ENCODE measurements at places on chromosomes 4 and X.

DNA sequence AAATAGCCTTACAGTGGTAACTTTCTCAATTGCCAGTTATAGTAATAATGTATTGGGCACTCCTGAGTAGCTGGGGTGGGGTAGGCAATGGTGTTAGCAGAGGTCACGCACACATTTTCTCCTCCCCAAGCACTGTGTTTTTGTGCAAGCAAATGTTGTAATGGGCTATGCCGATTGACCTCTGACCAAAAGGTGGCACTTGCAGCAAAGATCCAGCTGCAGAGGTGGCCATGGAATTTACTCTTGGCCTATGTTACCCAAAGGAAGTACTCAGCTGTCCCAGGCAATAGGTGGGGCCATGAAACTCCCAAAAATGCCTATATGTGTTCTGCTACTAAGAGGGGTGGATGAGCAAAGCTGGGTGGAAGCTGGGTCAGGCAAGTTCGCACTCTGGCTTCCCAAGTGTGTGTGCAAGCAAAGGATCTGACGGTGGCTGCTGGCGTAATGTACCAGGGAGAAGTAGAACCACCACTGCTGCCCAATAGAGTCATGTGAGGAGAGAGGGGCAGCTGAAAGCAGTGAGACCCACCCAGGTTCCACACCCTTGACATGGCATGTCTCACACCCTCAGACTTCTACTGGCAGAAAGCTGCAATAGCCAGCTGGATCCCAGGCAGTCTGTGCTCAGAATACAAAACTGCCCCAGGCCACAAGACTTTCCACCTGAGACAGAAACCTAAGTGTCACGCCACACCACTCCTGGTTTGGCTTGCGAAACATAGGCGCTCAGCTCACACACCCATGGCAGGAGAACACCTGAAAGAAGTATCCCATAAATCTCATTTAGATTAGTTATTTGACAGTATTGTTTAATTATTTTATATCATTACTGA, 353.3 kb upstream of the EMCN start:
- DNase-seq: no peak

DNA sequence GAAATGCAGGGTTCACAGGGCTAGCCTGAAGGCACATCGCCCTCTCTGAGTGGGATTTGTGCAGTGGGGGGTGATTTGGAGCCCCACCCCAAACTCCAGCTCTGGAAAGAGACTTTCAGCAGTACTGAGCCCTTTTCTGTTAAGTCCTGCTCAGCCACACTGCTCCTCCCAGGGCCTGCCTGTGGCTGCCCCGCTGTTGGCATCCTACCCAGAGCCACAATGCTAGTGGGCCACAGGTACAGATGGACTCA, 52.7 kb downstream of the CXorf49B start:
- DNase-seq: no peak

DNA sequence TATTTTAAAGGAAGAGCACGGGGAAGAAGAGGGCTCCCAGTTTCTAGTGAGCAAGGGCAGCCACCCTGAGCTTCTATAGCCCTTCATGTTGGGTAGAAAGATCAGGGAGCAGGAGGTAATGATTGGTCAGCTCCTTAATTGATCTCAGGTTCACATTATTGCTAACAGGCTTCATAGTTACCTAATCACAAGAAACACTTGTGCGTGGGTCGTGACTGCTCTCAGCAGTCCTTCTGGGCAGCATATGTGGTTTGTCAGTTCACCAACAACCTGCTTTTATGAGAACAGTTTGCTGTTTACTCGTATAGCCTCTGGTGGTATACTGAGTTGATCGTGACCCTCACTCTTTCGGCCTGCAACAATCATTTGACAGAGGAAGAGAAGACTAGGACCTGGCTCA, 4.7 kb upstream of the DOK7 start:
- DNase-seq: no peak

DNA sequence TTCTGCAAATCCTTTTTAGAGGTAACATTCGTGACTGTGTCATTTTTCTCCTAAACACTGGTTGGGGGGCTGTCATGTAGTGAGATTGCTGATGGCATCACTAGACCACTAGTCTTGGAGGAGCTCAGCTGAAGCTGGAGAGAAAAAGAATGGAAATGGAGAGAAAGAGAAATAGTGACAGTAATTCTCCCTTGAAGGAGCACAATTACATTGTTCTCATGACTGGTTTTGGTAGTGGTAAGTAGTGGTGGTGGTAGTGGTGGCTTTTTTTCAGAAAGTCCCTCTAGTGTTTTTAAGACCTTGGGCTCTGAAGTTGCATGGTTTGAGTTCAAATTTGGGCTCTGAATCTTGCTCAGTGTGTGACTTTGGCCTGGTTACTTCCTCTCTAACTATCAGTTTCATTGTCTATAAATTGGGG, 99.8 kb downstream of the LARP7 start:
- DNase-seq: no peak

DNA sequence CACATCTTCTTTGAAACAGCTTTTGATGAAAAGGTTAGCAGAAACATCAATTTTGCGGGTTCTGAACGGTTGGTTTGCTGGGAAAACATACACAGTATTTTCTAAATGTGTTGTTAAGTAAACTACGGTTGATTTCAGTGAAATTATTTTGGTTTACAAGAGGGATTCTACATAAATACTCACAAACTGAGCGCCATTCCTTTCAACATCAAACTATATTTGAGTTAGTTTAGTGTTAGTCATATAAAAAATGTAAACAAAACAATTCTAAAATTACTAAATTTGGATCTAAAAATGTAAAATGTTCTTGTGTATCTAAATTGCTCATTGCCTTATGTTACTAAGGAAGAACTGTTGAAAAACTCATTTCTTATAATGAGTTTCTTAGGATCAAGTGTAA, 425.6 kb downstream of the PCDH18 start:
- no peak for DNase-seq

GRCh38 chrX:40646489-40647306, 663 bp downstream of the CXorf38 start:
- peak; percentile 32 for DNase-seq

GRCh38 chr4:88628746-88629145, 36.5 kb downstream of the HERC3 start:
- no peak for DNase-seq
